ENCODE measurements at places on chromosomes 12 and 14. TPM values are rescaled to one million over a fixed set of nuclear protein-coding genes. Genes with fewer than 3 reads are reported as not detected.

Gene NAV3
- total RNA-seq: not detected

Gene ETFBKMT
- 1.4 TPM for total RNA-seq

Gene GPRC5D
- total RNA-seq: 0.73 TPM

Gene CELA1
- total RNA-seq: not detected

Gene ITGB7
- 780 TPM for total RNA-seq
